ENCODE measurements at places on chromosomes 12 and 14. TPM values are rescaled to one million over a fixed set of nuclear protein-coding genes. Genes with fewer than 3 reads are reported as not detected.

Gene ZC2HC1C
- 4.1 TPM for total RNA-seq

Gene GDF3
- total RNA-seq, result not detected

Gene SLC17A8
- not detected for total RNA-seq

Gene MYO1H
- total RNA-seq, result not detected

Gene PMCH
- total RNA-seq, result not detected

Gene MANSC1
- 10.5 TPM for total RNA-seq

Gene SPRYD4
- 4.4 TPM for total RNA-seq
